H9 (cell line): ENCODE measurements at places on chromosomes 4 and X. TPM values are rescaled to one million over a fixed set of nuclear protein-coding genes. Genes with fewer than 3 reads are reported as not detected.

Gene STBD1
- total RNA-seq, result 1.1 TPM in 2 replicates

DNA sequence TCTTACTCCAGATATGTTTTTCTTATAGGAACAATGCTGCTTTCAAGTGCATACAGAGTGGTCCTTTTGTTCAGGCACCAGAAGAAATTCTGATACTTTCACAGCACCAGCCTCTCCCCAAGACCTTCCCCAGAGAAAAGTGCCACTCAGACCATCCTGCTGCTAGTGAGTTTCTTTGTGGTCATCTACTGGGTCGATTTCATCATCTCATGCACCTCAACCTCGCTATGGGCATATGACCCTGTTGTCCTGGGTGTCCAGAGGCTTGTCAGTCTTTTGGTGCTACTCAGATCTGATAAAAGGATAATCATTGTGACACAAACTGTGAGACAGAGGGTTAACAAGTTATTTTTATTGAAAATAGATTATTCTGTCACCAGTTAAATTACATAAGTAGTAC, 39.5 kb downstream of the WDR13 start:
- no peak for DNase-seq

DNA sequence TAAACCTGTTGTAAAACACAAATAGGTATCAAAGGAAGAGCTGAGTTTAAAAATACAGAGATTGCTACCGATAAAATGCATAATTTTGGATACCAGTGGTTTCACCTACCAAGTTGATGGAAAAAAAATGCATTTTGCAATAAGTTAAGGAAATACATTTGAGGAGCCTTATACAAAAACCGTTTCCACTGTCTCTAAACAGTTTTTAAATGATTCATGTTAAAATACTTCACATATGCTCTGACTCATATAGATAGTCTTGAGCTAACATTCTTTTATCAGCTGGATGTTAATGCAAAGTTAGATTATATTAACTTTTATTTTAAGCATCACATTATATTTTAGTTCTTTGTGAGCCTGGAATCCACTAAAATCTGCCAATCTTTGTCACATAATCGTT, 50.6 kb upstream of the ANKRD17 start:
- no peak for DNase-seq

Gene LNX1
- 1.7 and 2.1 TPM in 2 replicates for total RNA-seq

- DNase-seq, result no peak
These were observed 24.4 kb downstream of the TXK start for GRCh38 chr4:48109413-48110263.

DNA sequence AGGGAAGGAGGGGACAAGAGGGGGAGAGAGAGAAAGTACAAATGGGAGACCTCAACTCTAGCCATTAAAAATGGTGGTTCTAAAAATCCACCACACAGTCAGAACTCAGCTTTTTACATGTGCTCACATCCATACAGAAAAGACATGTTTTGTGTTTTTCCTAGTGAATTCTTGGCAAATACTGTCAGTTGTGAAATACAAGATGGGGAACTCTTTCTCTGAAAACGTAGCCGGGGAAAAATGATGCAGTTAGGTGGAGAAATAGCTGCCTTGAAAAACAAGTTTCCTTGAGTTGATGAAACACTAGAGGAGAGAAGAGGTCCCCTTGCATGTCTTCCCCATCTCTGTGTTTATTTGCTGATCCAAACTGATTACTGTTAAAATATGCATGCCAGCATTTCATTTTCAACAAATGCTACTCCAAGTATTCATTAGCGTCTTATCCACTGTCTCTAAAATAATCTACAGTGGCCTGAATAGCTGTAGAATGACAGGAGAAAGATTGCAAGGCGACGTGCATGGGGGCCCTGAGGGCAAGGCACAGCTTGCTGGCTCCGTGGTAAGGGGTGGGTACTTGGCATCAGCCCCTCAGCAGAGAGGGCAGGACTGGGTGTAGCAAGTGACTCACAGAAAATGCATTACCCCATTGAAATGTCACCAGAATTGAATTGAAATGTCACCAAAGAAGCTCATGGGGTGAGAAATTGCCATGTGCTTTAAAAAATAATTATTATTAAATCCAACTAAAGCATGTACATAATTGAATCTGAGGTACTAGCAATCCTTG, 48.1 kb upstream of the TBL1X start:
- DNase-seq, result no peak

Gene DMD
- 3.8 and 4.3 TPM in 2 replicates for total RNA-seq
